ENCODE measurements at places on chromosomes 13 and 19.

DNA sequence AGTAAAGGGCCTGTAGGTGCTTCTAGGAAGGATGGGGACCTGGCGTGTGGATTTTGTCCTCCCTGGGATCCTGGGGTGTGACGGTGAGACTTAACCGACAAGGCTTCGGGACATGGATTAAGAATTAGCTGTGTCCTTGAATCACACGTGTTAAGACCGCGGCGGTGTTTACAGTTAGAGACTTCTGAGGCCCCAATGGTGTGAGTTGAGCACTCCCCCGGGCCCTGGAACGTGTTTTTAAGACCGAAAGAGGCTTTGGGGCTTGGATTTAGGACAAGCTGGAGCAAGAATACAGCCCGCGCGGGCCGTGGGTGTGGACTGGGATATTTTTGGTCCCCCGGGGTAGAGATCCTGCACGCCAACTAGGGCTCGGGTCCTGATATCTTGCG is 1.2 kb upstream of the SLC27A1 start:
- no peak for DNase-seq

DNA sequence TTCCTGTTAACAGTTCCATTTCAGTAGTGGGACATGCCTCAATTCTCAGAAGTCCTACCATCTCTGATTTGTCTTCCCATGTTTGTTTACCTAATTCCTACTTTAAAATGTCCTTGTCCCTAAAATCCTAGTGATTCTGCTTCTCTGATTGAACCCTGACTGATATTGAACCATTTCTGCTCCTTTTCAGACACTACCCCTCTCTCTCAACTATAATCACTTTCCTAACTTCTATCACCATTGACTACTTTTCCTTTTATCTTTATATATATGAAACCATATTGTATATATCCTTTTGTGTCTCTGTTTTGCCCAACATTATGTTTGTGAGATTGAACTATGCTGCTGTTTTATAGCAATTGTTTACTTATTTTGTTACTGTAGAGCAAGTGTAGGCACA is 15.6 kb upstream of the ZNF227 start:
- no peak for DNase-seq

DNA sequence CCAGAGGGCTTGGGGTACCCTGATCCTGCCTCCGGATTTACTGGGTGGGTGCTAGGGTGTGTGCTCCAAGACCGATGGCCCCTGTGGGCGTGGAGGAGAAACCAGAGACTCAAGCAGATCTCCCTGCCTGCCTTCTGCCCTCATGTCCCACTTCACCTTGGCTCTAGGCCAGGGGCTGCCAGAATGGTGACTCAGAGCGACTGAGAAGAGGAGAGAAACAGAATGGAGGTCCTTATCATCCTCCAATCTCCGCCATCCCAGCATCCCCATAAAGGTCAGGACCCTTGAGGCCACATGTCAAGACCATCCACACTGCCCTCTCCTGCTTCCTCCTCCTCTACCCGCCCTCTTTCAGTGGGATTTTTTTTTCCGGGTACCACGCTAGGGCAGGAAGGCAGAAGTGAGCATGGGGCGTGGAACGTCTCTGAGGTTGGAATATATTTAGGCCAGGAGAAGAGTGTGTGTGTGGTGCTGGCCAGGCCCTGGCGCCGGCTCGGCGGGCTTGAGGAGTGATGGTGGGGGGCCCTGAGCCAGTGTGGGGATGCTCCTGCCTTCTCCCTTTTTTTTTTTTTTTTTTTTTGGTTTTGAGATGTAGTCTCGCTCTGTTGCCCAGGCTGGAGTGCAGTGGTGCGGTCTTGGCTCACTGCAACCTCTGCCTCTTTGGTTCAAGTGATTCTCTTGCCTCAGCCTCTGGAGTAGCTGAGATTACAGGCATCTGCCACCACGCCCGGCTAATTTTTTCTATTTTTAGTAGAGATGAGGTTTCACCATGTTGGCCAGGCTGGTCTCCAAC is 22.3 kb downstream of the IER2 start:
- DNase-seq, result peak; percentile 79

DNA sequence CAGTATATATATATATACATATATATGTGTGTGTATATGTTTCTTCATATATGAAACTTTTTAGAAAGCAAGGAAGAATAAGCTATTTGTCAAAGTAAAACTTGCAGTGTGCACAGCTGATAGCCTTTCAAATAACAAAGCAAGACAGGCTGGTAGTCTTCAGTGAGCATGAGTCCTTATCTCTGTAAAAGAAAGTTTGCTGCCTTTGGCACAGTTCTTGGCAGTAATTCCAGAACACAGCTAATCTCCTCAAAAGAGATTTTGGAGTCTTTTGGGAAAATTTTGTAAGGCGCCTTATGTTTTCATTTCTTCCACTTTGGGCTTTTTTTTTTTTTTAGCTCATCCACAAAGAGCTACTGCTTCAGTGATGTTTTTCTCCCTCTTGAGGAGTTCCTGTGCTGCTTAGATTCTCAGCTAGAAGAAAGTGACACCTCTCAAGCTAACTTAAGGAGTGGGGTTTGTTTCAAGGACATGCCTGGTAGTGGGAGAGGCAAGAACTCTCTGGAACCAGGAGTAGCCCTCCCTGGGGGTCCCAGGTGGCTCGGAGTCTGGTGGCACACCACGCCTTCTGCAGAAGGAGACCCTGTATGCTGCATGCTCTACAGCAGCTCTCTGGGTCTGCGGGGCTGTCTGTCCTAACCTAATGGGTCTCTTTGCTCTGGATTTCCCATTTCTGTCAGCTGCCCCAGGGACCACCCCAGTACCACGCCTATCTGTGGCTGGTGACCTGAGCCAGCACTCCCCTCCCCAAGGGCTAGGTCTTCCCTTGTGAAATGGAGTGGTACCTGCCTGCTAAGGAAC is 58.8 kb downstream of the TNFRSF19 start:
- no peak for DNase-seq

- DNase-seq, result no peak
Measured at GRCh38 chr19:28686756-28687155, 526.2 kb downstream of the UQCRFS1 start.

DNA sequence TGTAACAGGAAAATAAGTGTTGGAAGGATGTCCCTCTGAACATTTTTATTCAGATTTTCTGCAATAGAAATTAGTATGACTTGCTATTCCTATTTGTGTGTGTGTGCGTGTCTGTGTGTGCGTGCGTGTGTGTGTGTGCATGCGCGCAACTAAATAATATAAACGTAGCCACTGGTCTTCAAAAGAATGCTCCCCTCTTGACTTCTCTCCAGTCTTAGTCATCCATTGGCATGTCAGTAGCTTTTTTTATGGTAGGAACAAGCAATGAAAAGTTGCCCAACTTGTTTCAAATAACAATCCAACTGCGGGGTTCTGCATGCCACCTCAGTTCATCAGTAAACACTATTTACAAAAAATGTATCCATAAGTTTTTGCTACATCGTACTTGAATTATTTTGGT is 249.6 kb downstream of the GPC6 start:
- DNase-seq, result no peak

GRCh38 chr13:111020021-111020420 is 95.1 kb upstream of the ARHGEF7 start:
- no peak for DNase-seq

DNA sequence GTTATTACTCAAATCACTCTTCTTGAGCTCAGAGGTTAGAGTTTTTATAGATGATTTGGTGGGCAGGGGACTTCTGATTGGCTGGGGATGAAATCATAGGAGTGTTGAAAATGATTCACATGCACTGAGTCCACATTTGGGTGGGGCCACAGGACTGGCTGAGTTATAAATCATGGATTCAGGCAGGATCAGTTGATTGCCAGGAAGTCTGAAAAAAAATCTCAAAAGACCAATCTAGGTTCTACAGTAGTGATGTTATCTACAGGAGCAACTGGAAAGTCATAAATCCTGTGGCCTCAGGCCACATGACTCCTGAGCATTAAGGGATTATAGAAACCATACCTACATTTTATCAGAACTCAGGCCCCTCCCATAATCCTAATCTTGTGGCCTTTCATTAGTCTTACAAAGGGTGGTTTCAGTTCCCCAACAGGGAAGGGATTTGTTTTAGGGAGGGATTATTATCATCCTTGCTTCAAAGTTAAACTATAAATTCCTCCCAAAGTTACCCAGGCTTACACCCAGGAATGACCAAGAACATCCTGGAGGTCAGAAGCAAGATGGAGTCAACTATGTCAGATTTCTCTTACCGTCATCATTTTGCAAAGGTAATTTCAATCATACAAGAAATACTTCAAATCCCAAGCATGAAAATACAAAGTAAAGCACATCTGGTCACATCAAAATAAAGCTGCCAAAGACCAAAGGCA is 5.6 kb upstream of the CCDC70 start:
- DNase-seq, result no peak

DNA sequence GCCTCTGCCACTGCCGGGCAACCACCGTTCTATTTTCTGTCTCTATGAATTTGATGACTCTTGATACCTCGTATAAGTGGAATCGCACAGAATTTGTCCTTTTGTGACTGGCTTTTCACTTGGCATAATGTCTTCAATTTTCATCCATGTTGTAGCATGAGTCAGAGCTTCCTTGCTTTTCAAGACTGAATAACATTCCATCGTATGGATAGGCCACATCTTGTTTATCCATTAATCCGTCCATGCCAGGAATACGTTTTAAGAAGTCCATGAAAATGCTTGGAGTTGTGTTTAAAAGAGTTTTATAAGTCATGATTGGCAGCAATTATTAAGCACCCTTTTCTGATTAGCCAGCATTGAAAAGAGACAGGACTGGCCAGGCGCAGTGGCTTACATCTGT is 53.6 kb upstream of the CLDN10 start:
- no peak for DNase-seq

DNA sequence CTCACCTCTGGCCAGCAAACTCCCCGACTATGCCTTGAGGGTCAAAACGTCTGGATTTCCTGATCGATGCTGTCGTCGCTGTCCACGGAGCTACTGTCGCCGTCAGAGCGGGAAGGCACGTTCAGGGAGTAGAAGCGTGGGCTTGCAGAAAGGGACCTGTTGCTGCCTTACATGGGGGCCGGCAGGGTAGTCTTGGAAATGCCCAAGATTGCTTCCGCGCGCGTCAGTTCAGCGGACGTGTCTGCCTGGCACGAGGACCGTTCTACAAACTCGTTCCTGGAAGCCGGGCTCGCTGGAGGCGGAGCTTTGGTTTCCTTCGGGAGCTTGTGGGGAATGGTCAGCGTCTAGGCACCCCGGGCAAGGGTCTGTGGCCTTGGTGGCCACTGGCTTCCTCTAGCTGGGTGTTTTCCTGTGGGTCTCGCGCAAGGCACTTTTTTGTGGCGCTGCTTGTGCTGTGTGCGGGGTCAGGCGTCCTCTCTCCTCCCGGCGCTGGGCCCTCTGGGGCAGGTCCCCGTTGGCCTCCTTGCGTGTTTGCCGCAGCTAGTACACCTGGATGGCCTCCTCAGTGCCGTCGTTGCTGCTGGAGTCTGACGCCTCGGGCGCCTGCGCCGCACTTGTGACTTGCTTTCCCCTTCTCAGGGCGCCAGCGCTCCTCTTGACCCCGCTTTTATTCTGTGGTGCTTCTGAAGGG is 15.4 kb downstream of the RB1 start:
- no peak for DNase-seq

GRCh38 chr19:3782903-3783302 is 3.3 kb downstream of the MATK start:
- no peak for DNase-seq
